ENCODE measurements at places on chromosomes 11 and 22.

DNA sequence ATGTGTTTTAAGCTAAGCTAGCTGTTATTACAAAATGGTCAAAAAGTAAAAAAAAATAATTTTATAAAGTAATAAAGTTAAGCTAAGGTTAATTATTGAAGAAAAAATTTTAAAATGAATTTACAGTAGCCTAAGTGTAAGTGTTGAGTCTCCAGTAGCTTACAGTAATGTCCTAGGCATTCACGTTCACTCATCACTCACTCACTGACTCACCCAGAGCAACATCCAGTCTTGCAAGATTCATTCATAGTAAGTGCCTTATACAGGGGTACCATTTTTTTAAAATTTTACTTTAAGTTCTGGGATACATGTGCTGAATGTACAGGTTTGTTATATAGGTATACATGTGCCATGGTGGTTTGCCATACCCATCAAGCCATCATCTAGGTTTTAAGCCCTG, 11.6 kb upstream of the OOSP4B start:
- no peak for DNase-seq

GRCh38 chr11:113202431-113202830, 112.0 kb upstream of the TTC12 start:
- no peak for DNase-seq

- no peak for DNase-seq
Measured at GRCh38 chr11:9887472-9887871, 223.6 kb downstream of the SWAP70 start.

DNA sequence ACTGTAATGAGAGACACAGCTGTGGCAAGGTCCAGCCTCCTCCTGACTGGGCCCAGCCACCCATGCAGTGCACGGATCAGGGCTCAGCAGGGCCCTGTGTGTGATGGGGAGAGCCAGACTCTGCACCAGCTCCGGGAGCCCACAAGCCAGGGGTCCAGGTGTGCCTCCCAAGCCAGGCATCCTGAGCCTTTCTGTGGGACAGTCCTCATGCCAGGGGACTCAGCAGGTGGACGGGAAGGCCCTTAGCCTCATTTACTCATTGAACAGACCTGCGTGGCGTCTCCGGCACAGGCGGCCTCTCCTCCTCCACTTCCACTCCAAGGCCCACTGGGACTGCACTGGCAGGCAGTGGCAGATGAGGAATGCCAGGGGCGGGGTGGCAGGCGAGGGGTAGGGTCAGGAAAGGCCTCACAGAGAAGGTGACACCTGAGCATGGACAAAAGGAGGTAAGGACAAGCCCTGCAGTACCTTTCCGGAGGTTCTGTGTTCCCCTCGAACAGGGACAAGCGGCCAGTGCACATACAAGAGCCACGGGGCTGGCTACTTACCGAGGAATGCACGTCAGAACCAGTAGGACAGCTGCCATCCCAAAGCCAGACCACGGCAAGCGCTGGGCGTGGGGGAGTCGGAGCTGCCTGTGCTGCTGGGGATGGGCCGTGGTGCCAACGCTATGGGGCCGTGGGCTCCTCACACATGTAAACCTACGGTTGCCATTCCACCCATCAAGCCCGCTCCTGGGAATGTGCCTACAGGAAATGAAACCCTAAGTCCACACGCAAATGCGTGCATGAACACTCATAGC, 52.7 kb downstream of the IGF2 start:
- DNase-seq = no peak

GRCh38 chr22:43152357-43153071, 1.2 kb downstream of the TSPO start:
- DNase-seq = no peak

GRCh38 chr22:40498420-40499208, 128.2 kb downstream of the SGSM3 start:
- no peak for DNase-seq

DNA sequence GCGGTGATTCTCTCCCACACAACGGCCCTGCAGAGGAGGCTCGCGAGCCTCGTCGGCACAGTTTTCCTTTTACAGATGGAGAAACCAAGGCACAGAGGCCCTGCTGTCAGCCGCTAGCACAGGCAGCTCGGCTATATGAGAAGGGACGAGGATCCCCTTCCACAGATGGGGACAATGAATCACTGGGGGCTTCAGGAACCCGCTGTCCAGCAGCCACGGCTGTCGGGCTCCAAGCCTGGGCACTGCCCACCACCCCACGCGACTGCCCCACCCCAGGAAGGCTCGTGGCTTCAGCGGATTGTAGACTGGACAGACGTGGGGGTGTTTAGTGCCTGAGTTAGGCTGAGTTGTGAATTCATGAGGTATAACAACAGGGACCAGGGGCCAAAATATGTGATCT, 17.2 kb upstream of the FGF3 start:
- DNase-seq = no peak

Measured in DMS79 treated with DMSO at 0.1 percent for 48 hours (cell line).